Stimulated activated CD4-positive, alpha-beta T cell treated with anti-CD3 and anti-CD28 coated beads, Interleukin-15, amount 100 ng/mL, for 1 hour (primary cell): ENCODE measurements at places on chromosomes 4 and X.

GRCh38 chrX:134552351-134552750 is 92.4 kb downstream of the HPRT1 start:
- DNase-seq = no peak

- DNase-seq = no peak
Measured at GRCh38 chr4:104743215-104743653, 248.5 kb upstream of the CXXC4 start.

GRCh38 chr4:3875466-3875865 is 109.3 kb downstream of the ADRA2C start:
- DNase-seq = no peak

DNA sequence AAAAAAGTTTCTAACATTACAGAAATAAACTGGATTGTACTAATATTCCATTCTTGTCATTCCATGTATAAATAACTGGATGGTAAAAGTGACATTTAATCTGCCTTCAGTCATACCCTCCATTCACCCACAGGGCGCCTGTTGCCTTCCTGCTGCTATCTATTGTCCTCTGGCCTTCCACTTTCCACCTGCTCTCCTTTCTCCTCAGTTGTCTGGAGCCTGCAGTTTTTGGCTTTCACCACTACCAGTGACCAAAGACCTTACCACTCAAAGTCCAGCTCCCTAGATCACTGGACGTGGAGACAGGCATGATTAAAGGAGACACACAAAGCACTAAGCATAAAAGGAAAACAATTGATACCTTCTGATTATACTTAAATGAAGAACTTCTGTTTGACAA is 46.2 kb upstream of the NHS start:
- DNase-seq = no peak

GRCh38 chr4:10096201-10096977 is 20.2 kb downstream of the WDR1 start:
- peak; percentile 63 for DNase-seq
